Right atrium auricular region (tissue), 2 donors: ENCODE measurements at places on chromosomes 5 and 9.

GRCh38 chr9:81964218-81965171, 21.2 kb downstream of the SPATA31D3 start:
- no peak for DNase-seq

- no peak for DNase-seq
Measured at GRCh38 chr5:53490747-53491146, 10.3 kb downstream of the FST start.

GRCh38 chr5:178058321-178059012, 54.9 kb upstream of the N4BP3 start:
- DNase-seq, result no peak

DNA sequence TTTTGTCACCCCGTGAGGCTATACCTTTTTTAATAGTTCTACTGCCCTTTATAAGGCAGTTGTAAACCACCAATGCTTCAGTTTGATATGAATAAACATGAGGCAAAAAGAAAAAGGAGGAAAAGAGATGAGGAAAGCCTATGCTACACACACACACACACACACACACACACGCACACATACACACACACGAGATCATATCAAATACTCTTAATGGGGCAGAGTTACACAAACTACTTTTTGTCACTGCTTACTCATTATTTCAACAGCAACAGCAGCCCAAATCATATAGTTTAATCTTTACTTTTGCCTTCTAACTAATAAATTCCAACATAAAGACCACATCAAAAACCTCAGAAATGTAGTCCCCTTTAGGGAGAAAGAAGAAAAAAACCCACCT, 116.8 kb upstream of the PAM start:
- no peak for DNase-seq

- no peak for DNase-seq
Measured at GRCh38 chr9:16501141-16501540, 369.3 kb downstream of the BNC2 start.

GRCh38 chr5:68385936-68386335, 170.4 kb downstream of the PIK3R1 start:
- no peak for DNase-seq

DNA sequence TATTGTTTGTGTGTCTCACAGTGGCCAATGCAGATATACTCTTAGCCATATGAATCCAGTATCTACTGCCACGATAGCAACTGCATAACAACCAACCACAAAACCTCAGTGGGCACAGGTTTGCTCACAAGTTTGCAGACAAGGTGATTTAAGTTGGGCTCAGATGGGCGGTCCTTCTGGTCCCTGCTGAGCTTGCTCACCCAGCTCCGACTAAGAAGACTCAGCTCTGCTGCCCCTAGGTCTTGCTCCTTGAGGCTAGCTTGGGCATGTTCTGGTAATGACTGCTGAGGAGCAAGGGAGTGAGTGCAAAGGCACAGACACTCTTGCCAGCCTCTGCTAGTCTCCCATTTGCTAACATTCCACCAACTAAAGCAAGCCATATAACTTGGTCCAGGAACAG, 52.6 kb downstream of the MTX3 start:
- no peak for DNase-seq

- no peak for DNase-seq
Measured at GRCh38 chr9:130268521-130269211, 3.1 kb downstream of the HMCN2 start.

DNA sequence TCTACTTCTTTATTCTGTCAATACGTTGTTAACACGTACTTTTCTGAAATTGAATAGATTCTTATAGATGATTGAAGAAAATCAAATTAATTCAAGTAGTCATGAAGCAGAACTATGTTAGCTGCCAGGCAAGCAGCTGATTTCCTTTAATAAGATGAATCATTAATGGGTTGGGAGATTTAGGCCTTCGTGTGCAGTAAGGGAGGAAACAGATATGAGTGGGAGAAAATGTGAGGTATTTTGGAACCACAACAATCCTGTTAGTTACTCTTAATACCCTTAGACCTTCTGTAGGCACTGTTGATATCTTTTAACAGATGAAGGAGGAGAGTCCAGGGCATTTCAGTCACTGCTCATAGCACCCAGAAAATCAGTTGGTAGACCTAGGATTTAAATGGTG, 121.0 kb downstream of the AOPEP start:
- no peak for DNase-seq

DNA sequence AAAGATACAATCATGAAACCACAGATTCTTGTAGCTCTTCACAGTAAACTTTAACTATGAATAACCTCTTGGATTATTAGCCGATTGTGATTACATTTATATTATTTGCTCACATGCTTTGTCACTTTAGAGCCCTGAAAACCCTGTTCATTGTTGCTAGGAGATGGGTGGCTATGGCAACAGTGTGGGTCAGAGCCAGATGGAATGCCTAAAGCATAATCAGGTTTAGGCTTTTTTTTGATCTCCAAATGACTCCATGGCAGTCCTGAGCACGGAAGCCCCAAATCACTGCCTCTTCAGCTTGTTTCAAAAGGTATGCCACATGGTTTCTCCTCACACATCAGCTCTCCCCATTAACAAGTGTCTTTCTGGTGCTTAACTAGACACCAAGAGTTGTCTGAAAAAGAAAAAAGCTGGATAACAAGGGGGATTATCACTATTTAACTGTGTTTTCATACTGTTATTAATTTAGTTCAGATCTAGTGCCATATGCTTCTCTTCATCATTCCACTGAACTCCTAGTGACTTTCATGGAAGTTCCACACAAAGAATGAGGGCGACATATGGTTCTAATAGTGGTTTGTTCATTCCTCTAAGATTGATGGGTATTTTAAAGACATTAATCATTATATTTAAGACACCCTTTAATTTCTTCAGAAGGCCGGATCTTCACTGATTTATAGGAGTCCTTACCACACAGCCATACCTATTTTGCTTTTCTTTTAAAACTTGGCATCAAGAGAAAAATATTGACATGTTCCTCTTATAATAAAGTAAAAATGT, 88.8 kb upstream of the PAM start:
- no peak for DNase-seq

DNA sequence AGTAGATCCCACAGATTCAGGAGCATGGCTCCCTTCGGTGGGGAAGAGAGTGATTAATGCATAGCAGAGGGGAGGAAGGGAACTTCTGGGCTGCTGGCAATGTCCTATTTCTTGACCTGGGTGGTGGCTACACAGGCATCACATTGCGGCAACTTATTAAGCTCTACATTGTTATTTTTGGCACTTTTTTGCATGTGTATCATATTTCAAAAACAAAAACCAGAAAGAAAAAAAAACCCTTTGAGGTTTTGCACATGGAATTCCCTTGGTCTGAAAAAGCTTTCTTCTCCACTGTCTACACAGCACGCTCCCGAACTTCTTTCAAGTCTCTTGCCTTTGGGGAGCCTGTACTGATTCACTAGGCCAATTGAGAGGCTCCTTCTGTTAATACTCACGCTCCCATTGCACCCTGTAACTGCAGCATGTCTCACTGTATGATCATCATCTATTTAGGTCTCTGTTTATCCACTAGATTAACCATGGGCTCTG, 25.1 kb downstream of the CEMIP2 start:
- no peak for DNase-seq

GRCh38 chr5:36880761-36881160, 4.2 kb downstream of the NIPBL start:
- no peak for DNase-seq
